ENCODE measurements at places on chromosomes 5 and 9.

GRCh38 chr5:71633255-71634155 is 46.4 kb downstream of the MCCC2 start:
- DNase-seq, result no peak

- DNase-seq, result no peak
Measured at GRCh38 chr5:15131909-15132308, 260.3 kb upstream of the ANKH start.

GRCh38 chr5:141841378-141842180 is 36.6 kb downstream of the PCDH1 start:
- no peak for DNase-seq

- DNase-seq, result no peak
Measured at GRCh38 chr9:26077860-26078259, 399.6 kb upstream of the TUSC1 start.

- no peak for DNase-seq
Measured at GRCh38 chr9:91202736-91203283, 158.9 kb downstream of the AUH start.

DNA sequence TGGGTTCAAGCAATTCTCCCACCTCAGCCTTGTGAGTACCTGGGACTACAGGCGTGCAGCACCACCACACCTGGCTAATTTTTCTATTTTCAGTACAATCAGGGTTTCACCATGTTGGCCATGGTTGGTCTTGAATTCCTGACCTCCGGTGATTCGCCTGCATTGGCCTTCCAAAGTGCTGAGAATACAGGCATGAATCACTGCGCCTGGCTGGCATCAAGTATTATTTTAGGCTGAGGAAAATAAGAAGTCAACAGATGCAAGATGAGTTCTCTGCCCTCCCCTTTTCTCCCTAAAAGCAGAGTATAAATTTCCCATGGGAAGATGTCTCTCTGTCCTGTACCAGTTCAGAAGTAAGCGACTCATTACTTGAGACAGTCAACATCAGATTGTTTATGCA is 71.5 kb downstream of the ELAVL2 start:
- no peak for DNase-seq

- no peak for DNase-seq
Measured at GRCh38 chr5:134864707-134865106, 9.5 kb upstream of the TXNDC15 start.

GRCh38 chr5:142280066-142281007 is 44.5 kb downstream of the SPRY4 start:
- DNase-seq, result no peak

GRCh38 chr5:157900644-157901043 is 41.7 kb upstream of the CLINT1 start:
- no peak for DNase-seq

GRCh38 chr5:178683783-178684182 is 46.7 kb downstream of the ZNF354A start:
- no peak for DNase-seq

DNA sequence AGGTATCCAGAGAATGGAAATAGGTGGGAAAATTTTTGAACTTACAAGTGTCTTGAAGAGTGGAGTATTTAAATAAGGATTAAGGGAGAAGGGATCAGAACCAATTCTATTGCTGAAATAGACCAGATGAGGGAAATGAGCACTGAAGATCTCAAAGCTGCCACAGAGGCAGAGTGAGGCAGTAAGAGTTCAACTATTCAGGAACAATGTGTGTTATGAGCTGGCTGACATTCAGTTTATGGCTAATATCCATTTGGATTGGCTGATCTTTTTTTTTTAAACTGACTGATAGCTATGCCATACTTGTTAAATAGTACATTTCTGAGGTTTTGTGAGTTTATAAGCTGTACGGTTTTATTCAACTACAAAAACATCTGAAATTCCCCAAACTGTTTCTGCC is 95.3 kb upstream of the GNA14 start:
- DNase-seq, result no peak

GRCh38 chr5:91263898-91264297 is 119.2 kb downstream of the ARRDC3 start:
- DNase-seq, result no peak

GRCh38 chr9:79129865-79130480 is 441.8 kb upstream of the TLE4 start:
- no peak for DNase-seq

GRCh38 chr9:93173365-93174051 is 10.4 kb upstream of the WNK2 start:
- DNase-seq, result no peak

DNA sequence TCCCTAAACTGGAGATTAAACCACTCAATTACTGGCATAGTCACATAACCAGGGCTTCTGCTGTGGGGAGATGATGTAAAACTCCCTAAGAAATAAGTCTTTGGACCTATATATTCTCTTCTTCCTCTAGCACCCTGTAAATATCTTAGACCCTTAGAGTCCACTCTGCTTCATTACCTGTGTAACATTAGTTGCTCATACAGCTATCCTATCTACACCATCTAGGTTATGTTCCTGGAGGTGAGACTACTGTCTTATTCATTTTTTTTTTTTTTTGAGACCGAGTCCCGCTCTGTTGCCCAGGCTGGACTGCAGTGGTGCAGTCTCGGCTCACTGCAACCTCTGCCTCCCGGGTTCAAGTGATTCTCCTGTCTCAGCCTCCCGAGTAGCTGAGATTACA is 9.6 kb upstream of the TICAM2 start:
- DNase-seq, result no peak

DNA sequence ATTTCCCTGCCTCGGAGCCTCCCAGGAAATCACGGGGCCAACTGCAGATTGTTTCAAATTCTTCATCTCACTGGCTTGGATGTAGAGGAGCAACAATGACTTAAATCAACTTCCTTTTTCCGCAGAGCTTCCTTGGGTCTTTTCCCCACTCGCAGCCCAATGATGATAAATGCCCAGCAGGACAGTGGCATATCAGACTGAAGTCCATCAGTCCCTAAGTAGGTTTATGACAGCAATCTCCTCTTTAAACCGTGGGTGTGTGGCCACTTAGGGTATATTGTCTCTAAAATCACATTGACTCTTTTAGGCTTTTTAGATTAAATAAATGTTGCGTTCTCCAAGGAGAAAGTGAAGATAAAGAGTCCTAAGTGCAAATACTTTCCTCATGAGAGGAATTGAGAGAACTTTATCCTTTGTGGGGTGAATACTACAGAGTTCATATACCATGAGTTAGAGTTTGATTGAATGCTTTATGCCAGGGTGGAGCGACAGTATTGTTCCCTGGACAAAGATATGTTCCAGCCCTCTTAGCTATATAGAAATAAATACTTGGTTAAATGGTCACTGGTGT is 59.1 kb downstream of the IQGAP2 start:
- no peak for DNase-seq

DNA sequence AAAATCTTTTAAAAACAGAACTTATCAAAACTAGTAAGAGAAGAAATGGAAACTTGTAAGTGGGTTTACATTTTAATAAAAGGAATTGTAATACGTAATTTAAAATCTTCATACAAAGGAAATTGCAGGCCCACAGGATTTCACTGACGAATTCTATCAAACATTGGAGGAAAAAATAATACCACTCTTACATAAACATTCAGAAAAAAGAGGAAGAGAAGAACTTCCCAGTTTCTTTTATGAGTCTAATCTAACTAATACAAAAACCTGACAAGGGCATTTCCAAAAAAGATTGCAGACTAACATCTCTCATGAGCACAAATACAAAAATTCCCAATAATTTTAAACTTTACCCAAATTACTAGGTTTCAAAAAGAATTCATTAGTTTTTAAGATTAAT is 149.0 kb downstream of the RANBP17 start:
- no peak for DNase-seq

- DNase-seq, result no peak
Measured at GRCh38 chr5:62281411-62281810, 24.6 kb upstream of the KIF2A start.

GRCh38 chr5:89303033-89303480 is 420.1 kb upstream of the MEF2C start:
- no peak for DNase-seq

GRCh38 chr5:159106193-159106568 is 6.5 kb upstream of the EBF1 start:
- DNase-seq, result no peak

DNA sequence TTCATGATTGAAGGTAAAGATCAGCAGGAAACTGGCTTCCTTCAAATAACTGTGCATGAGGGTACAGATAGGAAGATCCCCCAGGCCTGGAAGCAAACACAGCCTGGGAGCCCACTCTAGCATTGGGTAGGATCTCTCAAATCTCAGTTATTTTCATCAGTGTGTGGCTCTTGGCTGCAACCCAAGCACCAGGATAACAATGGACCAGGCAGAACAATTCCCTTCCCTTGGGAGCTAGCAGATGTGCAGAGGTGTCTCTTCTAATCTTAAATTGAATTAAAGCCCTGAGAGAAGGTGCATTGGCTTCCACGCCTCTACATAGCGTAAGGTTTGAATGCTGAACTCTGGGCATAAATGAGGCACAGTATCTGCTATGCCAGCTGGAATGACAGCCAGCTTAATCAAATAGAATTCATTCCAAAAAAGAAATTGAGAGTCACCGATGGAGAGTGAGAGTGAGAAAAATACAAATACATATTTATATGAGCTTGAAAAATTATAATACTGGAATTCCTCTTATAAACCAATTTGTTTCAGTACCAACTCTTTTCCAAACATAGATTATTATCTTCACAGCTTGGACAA is 957.3 kb downstream of the CDH12 start:
- no peak for DNase-seq

GRCh38 chr9:114246558-114246957 is 76.3 kb upstream of the ORM1 start:
- no peak for DNase-seq

DNA sequence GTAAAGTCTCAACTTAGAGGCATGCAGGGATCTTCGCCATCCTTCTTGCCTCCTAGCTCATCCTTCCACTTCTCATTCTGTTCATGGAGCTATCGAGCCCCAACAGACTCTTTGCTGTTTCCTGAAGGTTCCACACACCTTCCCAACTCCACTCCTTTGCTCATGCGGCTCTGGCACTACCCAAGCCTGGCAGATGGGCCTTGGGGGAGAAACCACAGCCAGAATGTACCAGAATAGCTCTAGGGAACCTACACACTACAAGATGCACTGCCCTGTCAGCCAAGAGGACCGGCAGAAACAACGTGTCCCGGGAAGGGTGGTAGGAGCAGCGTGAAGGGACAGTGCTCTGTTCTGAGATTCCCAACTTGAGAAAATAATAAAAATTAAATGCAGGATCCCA is 178.9 kb downstream of the GABBR2 start:
- DNase-seq, result no peak

GRCh38 chr9:37639109-37639762 is 11.5 kb upstream of the FRMPD1 start:
- no peak for DNase-seq

- no peak for DNase-seq
Measured at GRCh38 chr9:127723444-127723843, 7.6 kb downstream of the TTC16 start.

GRCh38 chr9:124724415-124725067 is 46.6 kb downstream of the NR6A1 start:
- DNase-seq, result no peak

GRCh38 chr5:129773376-129773775 is 25.5 kb downstream of the MINAR2 start:
- DNase-seq, result no peak

GRCh38 chr5:55636177-55636576 is 75.9 kb downstream of the SLC38A9 start:
- no peak for DNase-seq

Data from T-helper 2 cell (primary cell).